ENCODE measurements at places on chromosomes 11 and 22.

- peak; percentile 89 for DNase-seq
Observed at GRCh38 chr22:29344137-29344536, 28.6 kb upstream of the RASL10A start.

DNA sequence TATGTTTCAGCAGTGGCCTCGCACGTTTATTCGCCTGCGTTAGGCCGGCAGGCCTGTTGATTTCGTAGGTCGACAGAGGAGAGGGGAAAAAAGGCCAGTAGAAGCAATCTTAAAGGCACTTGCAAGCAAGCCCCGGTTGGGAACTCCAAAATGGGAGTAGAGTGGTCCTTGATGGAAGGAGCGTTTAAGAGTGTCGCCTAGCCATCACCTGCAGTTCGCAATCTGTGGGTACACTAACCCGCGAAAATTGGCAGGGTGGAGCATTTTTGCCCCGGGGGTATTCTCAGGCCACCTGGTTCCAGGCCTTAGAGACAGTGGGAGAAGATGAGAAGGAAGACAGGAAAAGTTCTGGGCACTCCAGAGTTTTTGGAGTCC lies 1.1 kb downstream of the EWSR1 start:
- peak; percentile 54 for DNase-seq

DNA sequence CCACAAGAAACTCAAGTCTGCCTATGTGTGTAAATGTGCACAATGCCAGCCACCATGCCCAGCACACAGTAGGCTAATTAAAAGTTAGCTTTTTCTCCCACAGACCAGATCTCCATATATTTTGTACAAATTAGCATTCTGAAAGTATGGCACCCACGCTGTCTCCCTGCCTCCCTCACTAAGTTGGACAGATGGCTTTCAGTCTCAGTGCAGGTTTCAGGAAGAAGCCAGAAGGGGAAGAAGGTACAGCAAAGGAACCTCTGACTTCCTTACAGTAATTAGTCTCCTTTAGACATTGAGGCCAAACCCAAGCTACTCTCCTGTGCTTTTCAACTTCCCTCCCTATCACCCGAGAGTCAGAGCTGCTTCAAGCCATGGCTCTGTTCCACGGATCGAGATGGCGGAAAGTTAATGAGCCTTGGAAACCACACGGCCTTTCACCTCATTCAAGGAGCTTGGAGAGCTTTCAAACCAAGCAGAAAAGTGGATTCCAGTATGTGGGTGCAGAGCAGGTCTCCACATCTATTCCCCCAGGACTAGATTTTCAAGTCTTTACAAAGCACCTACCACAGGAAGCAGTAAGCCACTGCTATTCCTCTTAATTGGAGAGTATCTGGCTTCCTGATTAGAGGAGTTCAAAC lies 221.1 kb upstream of the NARS2 start:
- DNase-seq: no peak

GRCh38 chr11:67055812-67056211 lies 835 bp upstream of the RHOD start:
- no peak for DNase-seq

DNA sequence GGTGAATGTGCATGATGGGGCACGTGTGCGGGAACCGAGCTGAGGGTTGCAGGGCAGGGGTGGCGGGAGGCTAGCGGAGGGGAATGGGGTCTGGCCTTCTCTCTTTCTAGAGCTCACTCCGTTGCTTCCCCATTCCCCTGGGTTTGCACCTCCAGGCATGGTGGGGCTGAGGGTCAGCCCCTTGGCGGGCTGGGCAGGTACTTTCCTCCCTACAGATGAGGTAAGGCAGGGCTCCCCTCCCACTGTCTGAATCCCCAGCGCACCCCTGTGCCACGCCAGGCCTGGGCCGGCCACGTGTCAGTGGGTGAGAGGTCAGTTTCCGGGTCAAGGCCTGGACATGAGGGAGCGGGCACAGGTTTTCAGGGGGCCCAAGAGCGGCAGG lies 8.9 kb downstream of the SUSD2 start:
- DNase-seq: no peak

DNA sequence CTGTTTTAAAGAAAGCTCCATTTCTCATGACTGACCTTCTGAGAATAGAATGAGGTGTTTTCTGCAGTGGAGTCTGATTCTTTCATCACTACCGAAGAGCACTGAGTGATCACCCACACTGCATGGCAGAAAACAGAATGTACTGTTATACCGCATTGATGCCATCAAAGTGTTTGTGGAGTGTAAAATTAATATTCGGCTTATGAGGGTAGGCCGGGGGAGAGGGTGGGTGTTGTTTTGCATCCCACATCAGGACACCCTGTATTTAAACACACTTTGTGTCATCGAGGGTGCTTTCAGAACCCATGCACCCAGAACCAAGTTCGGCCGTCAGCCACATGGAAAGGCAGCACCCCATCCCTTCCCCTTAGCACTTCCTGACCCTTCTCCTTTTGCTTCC lies 41.3 kb upstream of the ETS1 start:
- DNase-seq: no peak

- DNase-seq: no peak
Observed at GRCh38 chr11:64220798-64221197, 5.2 kb downstream of the TRPT1 start.

DNA sequence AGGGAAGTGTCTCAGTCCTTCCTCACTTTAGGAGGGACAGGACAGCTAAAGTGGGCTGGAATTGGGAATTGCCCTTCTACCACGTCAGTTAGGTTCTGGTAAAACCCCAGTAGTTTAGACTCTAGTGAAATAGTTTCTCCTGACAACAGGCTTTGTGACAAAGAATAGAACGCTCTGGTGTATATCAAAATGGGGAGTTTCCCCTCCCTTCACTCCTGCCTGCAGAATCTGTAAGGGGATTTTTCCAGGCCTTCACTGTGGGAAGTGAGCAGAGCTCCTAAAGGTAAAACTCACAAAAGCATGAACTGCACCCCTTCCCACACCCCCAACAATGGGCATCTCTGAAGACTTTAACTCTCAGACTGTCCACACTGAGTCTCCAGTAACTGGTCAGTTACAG lies 460.9 kb upstream of the LRRC4C start:
- no peak for DNase-seq

DNA sequence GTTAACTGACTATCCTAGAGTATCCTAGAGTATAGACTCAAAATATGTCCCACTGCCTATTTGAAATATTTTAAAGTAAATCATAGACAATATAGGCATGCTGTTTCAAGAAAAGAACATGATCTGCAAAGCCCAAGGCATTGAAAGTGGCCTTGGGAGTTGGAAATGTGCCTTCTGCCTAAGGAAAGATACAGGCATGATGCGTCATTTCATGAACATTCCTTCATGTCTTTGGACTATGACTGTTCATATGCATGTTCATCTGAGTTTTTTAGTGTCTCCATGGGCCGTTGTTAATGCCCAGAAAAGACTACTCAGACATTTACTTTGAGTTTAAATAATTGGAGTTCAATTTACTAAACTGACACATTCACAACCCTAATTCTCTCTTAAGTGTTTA lies 69.7 kb upstream of the PRDM11 start:
- no peak for DNase-seq

DNA sequence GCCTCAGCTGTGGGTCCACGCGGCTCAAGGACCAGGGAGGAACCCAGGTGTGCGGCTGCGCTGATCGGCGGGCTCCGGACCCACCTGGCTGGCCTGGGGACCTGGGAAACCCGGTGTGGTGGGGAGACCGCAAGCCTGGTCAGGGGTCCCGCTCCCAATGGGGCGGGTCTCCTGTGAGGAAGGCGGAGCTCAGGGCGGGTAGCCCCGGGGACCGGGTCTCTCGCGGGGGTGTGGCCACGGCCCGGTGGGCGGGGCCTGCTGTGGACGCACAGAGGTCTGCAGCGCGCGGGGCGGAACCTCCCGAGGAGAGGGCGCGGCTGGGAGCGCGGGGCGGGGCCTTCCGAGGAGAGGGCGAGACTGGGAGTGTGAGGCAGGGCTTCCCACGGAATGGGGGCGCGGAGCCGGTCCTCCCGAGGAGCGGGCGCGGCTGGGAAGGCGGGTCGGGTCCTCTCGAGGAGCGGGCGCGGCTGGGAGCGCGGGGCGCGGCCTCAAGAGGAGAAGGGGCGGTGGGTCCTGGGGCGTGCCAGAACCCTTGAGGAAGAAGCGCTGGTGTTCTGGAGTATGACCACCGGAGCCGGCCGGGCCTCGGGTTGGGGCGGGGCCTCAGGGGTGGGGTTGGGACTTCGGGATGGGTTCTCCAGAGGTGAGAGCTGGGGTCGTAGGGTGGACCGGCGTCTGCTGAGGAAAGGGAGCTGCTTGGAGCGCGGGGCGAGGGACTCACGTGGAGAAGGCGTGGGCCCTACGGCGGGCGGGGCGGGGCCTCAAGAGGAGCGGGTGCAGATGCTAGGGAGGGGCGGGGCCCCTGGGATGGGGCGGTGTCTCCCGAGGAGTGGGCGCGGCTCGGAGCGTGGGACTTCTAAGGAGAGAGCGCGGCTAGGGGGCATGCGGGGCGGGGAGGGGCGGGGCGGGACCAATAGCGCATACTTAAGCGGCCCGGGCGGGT lies 20.8 kb downstream of the DGCR6L start:
- peak; percentile 84 for DNase-seq

- no peak for DNase-seq
Observed at GRCh38 chr11:8757047-8757446, 74.5 kb downstream of the RPL27A start.

GRCh38 chr11:47057365-47057764 lies 119.3 kb downstream of the ARFGAP2 start:
- no peak for DNase-seq

Measured in ELF-1 (cell line).